Activated CD4-positive, CD25-positive, alpha-beta regulatory T cell treated with anti-CD3 and anti-CD28 coated beads, Interleukin-2, amount 50 U/mL, for 72 hours (primary cell): ENCODE measurements at places on chromosomes 1 and 21.
A peak's percentile ranks its signal among the peaks of the same experiment; 100 is the strongest.

DNA sequence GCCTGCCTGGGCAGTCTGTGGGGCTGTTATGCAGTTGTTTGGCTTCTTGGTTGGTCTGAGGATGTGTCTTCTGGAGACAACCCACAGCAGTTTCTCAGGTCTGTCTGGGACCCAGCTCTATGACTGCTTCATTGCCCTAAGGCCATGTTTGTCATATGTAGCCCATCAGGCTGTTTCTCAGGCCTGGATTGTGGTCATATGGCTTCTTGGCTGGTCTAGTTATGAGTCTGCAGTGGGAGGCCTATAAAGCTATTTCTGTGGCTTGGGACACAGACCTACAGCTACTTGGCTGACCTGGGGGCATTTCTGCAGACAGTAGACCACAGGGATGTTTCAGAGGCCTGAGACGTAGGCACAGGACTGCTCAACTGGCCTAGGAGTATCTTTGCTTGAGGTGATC lies 41.5 kb downstream of the CHIA start:
- no peak for DNase-seq

GRCh38 chr21:32256873-32257620 lies 21.8 kb downstream of the MIS18A start:
- DNase-seq, result no peak

GRCh38 chr1:157167437-157167836 lies 29.2 kb upstream of the ETV3 start:
- DNase-seq, result no peak

DNA sequence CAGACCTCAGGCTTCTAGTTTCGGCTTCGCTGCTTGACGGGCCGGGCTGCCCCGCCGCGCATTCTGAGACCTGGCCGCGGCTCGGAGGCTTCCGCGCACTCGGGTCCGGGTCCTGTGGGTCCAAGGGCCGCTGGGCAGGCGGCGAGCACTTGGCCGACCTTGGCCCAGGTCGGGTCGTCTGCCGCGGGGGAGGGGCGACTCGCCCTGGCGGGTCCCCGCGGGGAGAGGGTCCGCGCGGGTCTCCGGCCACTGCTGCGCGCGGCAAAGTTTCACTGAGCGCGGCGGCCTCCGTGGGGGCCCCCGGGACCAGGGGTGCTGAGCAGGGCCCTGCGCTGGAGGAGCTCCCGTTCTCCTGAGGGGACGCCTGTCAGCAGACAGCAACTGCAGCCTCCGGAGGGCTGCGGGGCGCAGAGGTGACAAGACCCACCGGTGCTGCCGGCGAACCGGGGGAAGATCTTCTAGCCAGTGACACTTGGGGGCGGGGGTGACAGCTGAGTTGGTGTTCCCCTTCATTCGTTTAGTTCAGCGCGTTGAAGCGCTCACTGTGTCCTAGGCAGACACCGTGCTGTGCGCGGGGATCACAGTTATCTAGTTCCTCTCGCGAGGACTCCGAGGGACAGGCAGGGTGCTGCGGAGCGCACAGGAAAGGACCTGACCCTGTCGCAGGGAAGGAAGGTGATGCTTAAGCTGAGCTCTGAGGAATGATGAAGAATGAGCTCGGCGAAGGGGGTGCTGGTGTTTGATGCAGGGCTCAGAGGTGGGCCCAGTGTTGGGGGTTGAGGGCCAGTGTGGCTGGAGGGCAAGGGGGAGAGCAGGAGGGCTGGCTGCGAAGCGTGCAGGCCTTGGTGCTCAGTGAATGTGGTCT lies 725 bp downstream of the MTFR1L start:
- peak; percentile 66 for DNase-seq

GRCh38 chr1:151346769-151347522 lies at the start of gene RFX5:
Gene RFX5, minus strand, starts transcription at chr1:151347252. Its CDS starts 932 bp downstream, at chr1:151346320.
- peak; percentile 88 for DNase-seq

DNA sequence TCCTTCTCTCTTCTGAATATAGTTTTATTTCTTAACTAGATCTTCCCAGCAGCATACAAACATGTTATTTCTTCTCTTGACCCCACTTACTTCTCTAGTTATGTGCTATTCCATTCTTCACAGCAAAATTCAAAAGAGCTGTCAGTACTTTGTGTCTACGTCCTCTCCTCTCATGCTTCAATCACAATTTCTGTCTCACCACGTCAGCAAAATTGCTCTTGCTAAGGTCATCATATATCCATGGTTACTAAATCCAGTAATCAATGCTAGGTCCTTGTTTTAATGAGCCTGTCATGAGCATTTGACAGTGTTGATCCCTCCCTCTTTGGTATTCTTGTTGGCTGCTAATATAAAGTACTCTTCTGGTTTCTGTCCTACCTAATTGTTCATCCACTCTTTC lies 214.2 kb downstream of the DENND1B start:
- DNase-seq, result no peak

GRCh38 chr21:38777531-38777930 lies 28.2 kb upstream of the ETS2 start:
- no peak for DNase-seq

DNA sequence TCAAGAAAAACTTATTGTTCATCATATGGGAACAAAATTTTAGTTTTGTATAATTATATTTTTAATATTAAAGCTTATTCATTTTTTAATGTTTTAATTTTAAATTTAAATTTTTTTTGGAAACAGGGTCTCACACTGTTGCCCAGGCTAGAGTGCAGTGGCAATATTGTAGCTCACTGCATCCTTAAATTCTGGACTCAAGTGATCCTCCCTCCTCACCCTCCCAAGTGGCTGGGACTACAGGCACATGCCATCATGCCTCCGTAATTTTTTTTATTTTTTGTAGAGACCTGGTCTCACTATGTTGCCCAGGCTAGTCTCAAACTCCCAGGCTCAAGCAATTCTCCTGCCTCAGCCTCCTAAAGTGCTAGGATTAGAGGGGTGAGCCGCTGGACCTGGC lies 20.2 kb upstream of the FAM76A start:
- no peak for DNase-seq

DNA sequence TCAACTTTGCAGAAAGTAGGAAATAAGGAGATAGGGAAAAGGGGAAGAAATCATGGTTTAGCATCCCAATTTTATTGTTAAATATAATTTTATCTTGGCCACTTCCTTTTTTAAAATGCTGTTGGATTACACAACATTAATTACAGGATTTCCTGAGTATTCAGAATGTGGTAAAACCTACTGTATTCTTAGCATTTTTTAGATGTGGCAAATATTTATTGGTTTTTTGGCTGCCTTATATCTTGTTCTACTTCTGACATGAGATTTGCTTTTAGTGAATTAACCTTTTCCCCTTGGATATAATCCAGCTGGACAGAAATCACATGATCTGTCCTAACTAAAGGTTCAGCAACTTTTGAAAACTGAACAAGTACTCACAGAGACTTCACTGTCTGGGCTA lies 104.9 kb downstream of the PTGS2 start:
- DNase-seq, result no peak

DNA sequence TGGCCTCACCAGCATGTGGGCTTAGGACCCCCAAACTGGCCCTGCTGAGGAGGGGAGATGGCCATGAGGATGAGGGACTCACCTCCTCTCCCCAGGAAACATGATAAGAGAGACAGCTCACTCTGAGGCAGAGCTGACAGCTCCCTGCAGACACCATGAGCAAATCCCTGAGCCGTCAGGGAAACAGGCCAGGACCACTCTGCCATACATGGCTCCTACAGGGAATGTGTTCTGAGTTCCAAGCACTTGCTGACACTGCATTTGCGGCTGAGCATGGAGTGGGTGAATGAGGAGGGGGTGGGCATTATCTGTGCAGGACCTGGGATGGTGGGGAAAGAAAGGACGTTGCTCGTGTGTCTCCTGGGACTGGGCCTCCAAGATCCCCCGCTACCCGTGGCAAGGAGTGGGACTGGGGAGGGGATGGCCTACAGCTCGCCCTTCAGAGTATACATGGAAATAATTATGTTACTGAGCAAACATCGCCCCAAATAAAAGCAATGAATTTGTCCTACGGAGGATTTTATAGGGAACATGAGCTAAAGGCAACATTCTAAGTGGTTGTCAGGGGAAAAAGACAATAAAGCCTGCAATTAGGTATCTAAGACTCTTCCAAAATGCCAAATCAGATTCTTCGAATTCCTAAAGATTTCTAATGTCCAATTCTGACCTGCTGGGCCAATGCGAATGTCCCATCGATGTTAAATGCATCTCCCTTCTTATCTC lies 355.9 kb upstream of the AJAP1 start:
- no peak for DNase-seq
